ENCODE measurements at places on chromosomes 6 and 20.

DNA sequence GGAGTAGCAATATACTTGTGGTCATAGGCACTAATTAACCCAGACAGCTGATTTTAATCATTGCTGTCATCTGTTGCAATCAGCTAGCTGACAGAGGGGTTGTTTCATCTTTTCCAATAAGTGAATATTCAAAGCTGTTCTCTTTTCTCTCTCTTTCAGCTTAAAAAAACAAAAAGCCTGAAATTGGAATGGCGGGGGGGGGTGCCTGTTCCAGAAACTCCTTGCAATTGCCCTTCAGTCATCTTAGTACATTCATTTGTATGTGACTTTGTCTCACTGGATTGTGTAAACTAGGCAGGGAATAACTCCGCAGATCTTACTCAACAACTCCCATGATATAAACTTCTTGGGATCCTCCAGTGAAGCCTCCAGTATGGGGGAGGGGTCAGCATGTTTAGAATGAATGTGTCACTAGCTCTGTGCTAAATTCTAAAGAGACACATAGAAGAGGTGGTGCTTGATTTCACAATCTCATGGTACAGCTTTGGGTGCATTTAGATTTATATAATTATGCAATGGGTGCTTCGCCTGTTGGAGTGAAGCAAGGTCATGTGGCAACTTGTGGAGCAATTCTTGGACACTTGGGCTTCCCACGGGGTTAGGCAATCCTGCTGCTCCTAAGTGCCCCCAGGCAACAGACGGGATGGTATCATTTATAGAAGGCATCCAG is 40.1 kb downstream of the SLC24A3 start:
- no peak for DNase-seq

- no peak for DNase-seq
Observed at GRCh38 chr6:19408331-19408730, 428.8 kb upstream of the ID4 start.

- no peak for DNase-seq
Observed at GRCh38 chr6:112620812-112621569, 273.9 kb downstream of the RFPL4B start.

DNA sequence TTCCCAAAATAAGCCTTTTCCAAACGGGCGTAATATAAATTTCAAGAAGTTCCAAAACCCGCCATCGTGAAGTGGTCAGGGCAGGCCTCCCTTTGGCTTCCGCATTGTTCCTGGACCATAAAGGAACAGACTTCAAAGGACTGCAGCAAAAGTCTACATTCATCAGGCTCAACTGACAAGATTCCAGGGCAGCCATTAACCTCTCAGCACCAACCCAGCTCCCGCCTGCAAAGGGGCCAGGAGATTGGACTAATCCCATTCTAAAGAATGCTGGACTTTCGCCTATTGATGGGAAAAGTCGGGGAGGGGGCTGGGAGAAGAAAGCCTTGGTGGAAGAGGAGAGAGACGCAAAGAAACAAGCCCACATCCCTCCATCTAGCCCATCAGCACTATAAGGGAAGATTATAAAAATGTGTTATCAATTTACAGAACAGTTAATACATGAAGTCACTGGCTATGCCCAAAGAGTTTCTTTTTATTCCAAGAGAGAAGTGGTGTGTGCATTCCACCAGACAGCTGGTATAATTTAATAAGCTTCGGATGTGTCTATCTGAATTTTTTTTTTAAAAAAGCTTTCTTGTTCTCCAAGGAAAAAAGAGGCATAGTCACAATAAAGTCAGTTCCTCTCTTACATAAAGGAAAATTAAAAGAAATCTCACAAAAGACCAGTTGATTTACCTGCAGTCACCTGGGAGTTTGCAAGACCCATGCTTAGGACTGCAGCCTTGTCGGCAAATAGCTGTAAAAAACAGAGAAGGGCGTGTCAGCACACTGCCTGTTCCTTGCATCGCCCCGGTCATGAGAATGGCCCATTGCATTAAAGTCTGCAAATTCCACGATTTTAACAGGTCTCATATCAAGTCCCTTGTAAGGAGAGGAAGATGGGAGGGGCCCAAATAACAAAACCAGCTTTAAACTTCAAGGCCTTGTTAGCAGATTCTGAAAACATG is 17.8 kb downstream of the JAG1 start:
- DNase-seq: no peak

- DNase-seq: no peak
Observed at GRCh38 chr6:157859775-157860504, 36.9 kb downstream of the SNX9 start.

DNA sequence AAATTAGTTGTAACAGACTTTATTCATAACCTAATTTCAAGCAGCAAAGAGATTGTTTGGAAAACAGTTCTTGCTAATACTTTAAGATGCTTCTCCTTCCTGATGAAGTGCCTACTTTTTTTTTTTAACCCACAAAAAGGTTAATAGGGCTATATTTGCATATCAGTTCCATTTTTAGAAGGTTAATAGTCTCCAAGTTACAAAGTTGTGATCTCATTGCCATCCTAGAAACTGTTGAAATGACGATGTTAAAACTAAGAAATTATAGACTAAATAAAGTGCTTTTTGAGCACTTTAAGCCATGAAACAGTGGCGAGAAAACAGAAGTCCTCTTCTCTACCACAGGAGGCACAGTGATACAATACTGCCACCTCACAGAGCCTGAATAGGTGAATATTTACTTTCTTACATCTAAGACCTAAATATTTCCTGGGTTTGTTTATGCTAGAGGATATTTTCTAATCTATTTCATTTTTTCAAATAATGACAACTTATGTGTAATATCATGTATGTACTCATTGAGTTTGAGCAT is 5.3 kb downstream of the RNF144B start:
- DNase-seq: no peak

- peak; percentile 42 for DNase-seq
Observed at GRCh38 chr6:64013011-64013410, 377.4 kb downstream of the PHF3 start.

GRCh38 chr6:16200321-16200883 is 38.0 kb upstream of the GMPR start:
- DNase-seq: no peak
